Caudate nucleus (tissue), 63 donors: ENCODE measurements at places on chromosomes 4 and X.

- DNase-seq: no peak
Observed at GRCh38 chrX:45766981-45767501, 566.4 kb upstream of the DIPK2B start.

GRCh38 chr4:124017185-124017785 lies 620.7 kb downstream of the SPRY1 start:
- DNase-seq: no peak

- DNase-seq: no peak
Observed at GRCh38 chr4:90160044-90160443, 32.9 kb downstream of the CCSER1 start.

GRCh38 chr4:54173281-54173912 lies 55.7 kb upstream of the PDGFRA start:
- no peak for DNase-seq

DNA sequence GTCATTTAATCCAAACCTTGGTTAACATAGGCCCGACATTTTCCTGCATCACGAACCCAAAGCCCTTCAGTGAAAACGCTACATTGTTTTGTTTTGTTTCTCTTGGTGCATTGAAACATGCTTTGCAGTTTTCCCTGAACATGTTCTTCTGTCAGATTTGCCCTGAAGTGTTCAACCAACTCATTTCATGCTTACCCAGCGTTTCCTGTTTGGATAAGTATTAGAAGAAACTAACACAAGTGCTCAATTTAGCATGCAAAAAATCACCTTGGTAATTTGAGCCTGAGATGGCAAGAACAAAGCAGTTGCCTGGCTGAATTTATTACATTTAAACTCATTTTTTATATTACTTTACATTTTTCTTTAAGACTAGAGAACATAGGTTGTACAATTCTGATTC lies 160.1 kb upstream of the VCX3A start:
- DNase-seq: no peak

- DNase-seq: no peak
Observed at GRCh38 chrX:152450076-152450475, 1.0 kb downstream of the GABRA3 start.

DNA sequence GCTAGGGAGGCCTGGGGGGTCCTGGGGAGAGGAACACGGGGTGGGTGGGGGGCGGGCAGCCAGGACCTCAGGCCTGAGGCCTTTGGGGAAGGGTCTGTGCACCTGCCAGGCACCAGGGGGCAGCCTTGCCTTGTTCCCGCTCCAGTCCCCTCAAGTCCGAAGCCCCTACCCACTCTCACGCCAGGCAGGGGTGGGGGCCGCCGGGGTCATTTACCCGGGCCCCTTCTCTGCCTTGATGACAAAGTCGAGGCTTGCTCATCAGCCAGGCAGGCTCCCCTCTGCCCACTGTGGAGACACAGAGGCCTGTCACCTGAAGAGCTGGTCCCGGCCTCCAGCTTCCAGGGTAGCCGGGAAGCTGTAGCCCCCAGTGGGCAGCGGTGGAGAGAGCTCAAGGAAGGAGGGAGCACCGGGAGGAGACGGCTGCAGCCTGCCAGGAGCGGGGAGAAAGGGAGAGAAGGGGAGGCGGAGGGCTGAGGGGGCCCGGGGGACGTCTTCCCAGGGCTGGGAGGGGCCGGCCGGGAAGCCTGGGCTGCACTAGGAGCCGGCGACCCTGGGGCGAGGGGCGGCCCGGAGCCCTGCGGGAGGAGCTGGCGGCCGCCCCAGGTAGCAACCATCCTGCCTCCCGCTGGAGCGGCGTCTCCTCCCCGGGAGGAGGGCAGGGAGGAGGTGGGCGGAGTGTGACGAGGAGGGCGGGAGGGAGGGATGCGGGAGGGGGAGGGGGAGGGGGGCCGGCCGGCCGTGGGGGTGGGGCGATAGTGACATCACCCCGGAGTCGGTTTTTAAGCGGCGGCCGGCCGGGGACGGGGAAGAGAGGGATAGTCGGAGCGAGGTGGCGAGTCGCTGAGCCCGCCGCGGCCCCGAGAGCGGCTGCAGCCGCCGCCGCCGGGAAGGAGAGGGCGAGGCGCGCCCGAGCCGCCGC lies at the start of gene SLC6A8:
SLC6A8 (plus strand) TSS at position 806 of the 919 bp plus-strand sequence. CDS start 649 bp downstream, outside the sequence.
- DNase-seq: peak; percentile 30

DNA sequence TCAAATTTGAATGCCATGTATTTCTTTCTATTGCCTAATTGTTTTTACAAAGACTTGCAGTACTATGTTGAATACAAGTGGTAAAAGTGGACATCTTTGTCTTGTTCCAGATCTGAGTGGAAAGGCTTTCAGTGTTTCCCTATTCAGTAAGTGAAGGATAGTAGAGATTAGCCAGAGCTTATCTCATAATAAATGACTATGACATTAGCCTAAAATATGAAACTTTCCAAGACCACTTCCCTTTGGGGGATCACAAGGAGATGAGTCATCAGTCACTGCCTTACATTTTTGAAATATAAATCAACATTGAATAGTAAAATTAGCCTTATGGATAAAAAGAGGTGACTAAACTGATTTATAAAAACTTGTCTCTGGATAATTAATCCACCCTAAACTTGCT lies 554.1 kb upstream of the MAGEB2 start:
- DNase-seq: no peak

DNA sequence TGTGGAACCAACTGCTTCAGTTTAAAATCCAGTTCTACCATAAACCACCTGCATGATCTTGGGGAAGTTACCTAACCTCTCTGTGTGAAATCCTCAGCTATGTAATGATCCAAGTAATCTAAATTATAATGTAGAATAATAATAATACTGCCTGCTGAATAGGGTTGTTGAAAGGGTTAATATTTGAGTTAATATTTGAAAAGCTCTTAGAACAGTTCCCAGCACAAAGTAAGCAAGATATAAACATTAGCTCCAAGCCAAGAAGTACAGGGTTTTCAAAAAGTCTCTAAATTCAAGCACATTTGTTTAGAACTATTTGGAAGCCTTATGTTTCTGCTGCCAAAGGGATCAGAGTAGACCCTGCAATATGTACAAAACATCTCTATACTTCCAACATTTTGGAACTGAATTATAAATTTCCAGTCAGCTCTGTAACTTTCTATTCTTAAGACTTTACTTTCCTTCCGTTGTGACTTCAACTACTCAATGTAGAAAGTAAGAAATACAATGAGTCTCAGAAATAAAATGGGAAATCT lies 76.7 kb upstream of the FAM9C start:
- no peak for DNase-seq

DNA sequence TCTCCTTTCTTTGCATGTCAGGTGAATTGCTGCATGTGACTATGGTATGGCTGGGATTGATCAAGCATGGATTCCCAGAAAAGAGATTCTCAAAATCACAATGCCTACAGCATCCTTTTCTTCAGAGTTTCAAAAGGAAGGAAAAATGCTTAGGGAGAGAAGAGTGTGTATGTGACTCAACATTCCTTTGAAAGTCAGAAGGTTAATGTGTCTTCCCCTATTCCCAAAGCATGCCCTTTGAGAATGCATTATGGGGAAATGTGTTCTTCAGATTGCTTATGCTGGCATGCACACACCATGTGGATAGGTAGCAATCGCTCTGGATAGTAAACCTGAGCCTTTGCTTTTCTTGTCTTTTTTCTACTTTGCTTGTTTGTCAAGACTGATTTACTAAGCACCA lies 78.5 kb downstream of the ELOVL6 start:
- no peak for DNase-seq

DNA sequence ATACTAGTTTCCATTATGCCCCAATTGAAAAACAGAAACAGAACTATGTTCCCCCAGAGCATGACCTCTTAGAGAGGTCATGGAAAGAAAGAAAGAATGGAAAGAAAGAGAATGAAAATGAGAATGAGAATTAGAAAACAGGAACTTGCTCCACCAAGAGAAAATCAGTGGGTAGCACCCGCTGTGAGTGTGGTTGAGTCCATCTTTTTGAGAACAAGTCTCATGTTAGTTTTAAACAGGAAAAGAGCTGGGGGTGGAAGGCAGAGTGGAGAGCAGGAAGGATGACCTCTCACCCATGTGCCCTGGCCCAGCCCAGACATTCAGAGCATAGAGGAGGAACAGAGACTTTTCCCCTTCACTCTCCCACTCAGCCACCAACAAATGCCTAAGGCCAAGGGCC lies 4.9 kb downstream of the GSX2 start:
- DNase-seq: no peak

DNA sequence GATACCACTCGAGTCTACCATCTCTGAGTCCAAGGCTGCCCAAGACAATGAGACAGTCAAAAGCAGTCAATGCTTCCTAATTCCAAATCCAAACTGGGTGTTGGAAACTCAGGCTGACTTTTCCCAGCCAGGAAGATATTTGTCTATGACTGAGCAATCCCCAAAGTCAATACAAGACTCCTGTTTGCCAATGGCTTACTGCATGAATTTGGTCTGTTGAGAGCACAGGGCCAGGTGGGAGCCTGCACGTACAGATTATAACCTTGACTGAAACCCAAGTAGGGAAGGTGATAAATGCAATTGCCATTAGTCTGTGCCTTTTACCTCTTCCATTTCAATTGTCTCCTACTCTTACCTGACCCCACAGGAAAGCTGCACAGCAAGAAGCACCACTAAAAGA lies 72.6 kb upstream of the PPARGC1A start:
- no peak for DNase-seq

DNA sequence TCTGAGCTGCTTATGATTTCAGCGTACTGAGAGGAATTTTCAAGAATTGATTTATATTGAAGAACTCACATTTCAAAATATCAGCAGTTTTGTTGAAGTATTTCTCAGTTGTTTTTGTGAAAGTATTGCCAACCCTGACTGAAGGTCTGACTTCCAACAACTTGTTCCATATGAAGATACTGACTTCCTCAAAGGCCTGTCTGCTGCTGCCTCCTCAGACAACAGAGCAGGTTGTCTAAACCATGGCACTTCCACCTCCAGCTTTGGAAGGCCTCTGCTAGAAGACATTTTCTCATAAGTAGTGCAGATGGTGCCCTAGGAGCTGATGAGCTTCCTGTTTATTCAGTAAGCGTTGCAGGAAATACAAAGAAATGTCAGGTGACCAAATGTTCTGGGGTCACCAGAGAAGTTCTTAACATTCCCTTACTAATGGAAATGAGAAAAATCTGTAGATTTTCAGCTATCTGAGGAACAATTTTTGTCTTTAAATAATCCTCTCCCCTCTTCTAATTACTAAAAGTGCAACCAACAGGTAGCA lies 28.8 kb downstream of the FGF2 start:
- DNase-seq: no peak

- DNase-seq: no peak
Observed at GRCh38 chr4:169398316-169398715, 127.6 kb upstream of the SH3RF1 start.

DNA sequence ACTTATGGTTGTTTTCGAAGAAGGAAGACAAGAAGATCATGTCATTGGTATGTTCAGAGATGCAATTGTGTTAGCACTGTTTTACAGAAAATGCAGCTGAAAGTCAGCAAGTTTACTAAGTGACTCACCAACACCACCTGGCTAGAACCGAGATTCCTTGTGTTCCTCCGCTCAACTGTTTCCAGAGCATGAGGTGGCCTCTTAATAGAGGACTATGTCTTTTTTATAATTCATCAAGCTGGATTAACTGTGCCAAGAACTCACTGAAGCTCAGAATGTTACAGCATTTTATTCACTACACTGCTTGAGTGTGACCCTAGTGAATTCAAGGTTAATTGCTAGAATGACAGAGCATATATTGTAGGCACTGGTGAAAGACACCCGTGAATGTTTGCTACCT lies 1573.5 kb upstream of the TENM3 start:
- DNase-seq: no peak

DNA sequence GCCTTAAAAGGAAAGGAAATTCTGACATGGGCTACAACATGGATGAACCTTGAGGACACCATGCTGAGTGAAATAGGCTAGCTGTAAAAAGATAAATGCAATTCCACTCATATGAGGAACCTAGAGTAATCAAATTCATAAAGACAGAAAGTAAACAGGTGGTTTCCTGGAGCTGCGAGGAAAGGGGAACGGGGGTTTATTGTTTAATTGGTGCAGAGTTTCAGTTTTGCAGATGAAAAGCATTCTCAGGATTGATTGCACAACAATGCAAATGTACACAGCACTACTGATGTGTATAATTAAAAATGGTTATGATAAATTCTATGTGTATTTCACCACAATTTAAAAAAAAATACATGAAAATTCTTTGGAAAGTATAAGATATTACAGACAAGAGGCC lies 24.0 kb downstream of the PLRG1 start:
- DNase-seq: no peak

GRCh38 chr4:147987252-147987651 lies 255.4 kb downstream of the ARHGAP10 start:
- no peak for DNase-seq
